ENCODE measurements at places on chromosomes 3 and 15. TPM values are rescaled to one million over a fixed set of nuclear protein-coding genes. Genes with fewer than 3 reads are reported as not detected.

The NTRK3 gene
- not detected for total RNA-seq

The COL6A6 gene
- not detected for total RNA-seq

The WDR6 gene
- 208 TPM for total RNA-seq

DNA sequence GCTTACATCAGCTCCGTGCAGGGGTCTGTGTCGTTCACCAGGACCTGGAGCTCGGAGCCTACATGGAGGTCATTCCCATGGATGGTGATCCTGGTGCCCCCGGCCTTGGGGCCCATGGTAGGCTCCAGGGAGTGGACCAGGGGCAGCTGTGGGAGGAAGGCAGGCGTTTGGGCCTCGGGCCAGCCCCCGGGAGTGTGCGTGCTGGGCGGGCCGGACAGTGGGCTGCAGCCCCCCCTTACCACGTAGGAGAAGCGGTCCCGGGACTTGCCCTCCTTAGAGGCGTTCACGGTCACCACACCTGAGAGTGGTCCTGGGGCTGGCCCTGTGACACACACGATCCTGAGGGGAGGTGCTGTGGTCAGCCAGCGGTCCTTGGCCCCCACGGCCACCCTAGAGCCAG, 29.6 kb downstream of the H1-8 start:
- no peak for ATAC-seq

GRCh38 chr15:66931768-66932633, 133.4 kb upstream of the SMAD3 start:
- no peak for ATAC-seq

DNA sequence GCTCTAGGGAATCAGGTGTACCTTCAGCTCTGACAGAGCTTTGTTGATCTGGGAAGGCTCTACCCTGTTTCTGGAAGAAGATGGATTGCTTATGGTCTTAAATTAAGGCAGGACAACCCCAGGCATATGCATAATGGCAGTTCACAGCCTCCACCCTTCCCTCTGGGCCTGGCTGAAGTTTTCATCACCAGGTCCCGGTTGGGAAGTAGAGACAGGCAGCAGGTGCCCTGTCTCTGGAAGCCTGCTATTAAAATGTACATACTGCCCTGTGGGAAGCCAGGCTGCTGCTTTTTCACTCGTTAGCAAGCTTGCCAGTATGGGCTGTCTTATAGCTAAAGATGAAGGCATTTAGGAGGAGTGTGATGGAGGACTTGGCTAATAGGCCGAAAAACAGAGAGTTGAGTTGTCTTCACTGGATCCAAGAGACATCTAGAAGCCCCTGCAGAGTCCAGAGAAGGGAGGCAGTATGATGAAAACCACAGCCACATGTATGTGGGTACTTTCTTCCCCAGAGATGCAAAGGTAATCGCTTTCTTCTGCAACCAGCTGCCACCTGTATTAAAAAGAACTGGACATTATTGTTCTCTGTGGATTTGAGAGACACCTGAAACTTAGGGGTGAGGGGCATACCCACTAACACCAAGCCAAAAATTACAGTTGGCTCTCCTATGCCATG, 34.4 kb downstream of the ABHD2 start:
- no peak for ATAC-seq

DNA sequence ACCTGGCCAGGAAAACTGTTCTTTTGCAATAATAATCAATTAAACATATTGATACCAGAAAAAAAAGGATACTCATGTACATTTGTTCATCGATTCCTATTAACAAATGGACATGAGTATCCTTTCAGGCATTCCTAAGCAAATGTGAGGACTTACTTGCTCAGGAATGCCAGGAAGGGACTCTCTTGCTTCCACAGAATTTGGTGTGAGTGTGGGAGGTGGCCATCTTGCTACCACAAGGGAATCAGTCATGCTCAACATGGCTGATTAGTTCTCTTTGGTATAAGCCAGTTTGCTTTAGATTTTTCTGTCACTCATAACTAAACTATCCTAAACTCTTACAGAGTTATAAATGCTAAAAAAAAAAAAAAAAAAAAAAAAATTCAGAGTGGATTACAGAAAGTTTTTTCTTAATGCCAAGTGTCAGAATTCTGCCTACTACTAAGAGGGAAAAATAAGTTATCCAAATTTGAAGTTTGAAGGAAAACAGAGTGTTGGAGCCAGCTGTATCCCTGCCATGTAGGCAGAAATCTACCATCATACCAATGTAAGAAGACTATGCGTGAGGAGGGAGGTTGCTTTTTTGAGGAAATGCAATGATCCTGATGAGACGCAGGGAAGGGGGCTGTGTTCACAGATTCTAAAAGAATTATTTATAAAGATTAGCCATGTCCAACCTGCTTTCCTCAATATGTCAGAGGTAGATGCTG, 98.7 kb downstream of the PLD1 start:
- ATAC-seq = no peak

DNA sequence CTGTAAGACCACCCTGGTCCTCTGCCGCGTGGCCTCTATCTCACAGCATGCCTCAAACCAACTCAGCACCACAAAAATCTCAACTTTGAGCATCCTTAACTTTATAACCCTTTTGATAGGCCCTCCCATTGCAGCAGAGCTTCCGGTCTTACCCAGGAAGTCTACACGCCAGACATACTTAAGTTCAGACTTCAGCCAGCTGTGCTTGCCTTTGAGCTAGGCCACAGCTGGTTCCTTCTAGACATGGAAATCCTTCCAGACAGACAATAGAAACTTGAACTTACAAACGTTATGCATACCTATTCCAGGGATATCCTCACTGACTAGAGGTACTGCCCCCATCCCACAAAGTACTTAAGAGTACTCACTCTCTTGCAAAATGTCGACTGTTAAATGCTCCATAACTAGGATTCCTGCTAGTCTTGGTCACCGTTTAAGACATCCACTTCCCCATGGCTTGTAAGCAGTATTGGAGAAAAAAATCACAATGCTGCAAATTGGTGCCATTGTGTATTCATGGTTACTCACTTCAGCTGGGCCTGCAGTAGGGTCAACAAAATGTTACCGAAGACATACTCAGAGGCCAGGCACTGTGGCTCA, 183.5 kb downstream of the TBL1XR1 start:
- ATAC-seq = no peak

- ATAC-seq = no peak
Measured at GRCh38 chr15:27070841-27071240, 99.9 kb downstream of the GABRG3 start.

GRCh38 chr3:160583451-160583850, 18.1 kb upstream of the KPNA4 start:
- ATAC-seq = no peak
